ENCODE measurements at places on chromosomes 16 and 17.

GRCh38 chr16:80743772-80744171 lies 60.6 kb downstream of the CDYL2 start:
- peak; percentile 54 for DNase-seq

DNA sequence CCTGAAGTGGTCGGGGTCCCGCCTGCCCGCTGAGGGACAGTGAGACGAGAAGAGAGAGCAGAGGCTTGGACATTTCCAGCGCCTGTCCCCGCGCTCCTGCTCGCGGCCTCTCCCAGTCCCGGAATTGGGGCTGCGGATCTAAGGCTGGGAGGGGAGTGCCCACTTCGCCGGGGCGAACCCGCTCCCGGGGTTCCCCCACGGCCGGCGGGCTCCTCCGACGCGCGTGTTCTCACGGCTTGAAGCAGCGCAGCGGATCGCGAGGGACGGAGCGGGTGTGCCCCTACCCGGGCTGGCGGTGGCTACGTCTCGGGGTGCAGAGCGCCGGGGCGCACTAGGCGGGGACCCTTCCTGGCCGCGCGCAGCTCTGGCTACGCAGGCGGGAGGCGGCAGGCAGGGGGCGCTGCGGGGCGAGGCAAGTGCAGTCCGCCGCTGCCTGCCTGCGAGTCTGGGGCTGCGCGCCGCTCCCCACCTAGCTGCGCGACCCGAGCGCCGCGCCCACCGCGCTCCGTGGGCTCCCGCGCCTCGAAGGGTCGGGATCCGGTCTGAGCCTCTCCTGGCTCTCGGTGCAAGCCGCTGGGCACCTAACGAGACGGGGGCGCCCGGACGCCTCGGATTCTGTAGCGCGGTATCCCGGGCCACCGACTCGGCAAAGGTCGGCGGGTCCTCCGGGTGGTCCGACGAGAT lies 1.2 kb downstream of the NGFR start:
- DNase-seq = peak; percentile 86

GRCh38 chr17:73595479-73595878 lies 48.8 kb downstream of the SDK2 start:
- peak; percentile 66 for DNase-seq

GRCh38 chr17:34236281-34236892 lies 18.7 kb upstream of the CCL2 start:
- no peak for DNase-seq

DNA sequence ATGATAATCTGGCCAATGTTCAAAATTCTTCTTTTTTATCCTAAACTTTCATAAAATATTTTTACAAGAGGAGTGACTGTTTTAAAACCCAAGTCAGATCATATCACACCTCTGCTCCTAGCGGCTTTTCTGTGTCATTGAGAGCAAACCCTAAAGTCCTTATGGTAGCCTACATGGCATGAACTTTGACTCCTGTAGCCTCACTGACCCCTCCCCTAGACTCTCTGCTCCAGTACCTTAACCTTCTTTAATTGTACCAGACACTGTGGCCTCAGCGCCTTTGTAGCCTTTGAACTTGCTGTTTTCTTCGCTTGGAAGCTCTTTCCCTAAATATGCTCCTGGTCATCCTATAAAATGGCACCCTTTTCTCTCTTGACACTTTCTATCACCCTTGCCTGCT lies 7.3 kb upstream of the SMPD3 start:
- no peak for DNase-seq

GRCh38 chr16:19132898-19133297 lies 19.1 kb downstream of the ITPRIPL2 start:
- DNase-seq = no peak

GRCh38 chr17:39863918-39864746 lies at the start of gene IKZF3:
Gene IKZF3, minus strand, starts transcription at chr17:39864312. Its CDS starts 186 bp downstream, at chr17:39864126.
- peak; percentile 87 for DNase-seq

- peak; percentile 87 for DNase-seq
Measured at GRCh38 chr17:48026502-48027321, 10.9 kb downstream of the COPZ2 start.
